ENCODE measurements at places on chromosomes 7 and 10.

GRCh38 chr10:8349610-8350249, 295.2 kb downstream of the GATA3 start:
- DNase-seq: no peak

- no peak for DNase-seq
Observed at GRCh38 chr10:132562177-132562915, 24.8 kb downstream of the INPP5A start.

GRCh38 chr10:95451150-95451549, 110.0 kb downstream of the SORBS1 start:
- DNase-seq: no peak

DNA sequence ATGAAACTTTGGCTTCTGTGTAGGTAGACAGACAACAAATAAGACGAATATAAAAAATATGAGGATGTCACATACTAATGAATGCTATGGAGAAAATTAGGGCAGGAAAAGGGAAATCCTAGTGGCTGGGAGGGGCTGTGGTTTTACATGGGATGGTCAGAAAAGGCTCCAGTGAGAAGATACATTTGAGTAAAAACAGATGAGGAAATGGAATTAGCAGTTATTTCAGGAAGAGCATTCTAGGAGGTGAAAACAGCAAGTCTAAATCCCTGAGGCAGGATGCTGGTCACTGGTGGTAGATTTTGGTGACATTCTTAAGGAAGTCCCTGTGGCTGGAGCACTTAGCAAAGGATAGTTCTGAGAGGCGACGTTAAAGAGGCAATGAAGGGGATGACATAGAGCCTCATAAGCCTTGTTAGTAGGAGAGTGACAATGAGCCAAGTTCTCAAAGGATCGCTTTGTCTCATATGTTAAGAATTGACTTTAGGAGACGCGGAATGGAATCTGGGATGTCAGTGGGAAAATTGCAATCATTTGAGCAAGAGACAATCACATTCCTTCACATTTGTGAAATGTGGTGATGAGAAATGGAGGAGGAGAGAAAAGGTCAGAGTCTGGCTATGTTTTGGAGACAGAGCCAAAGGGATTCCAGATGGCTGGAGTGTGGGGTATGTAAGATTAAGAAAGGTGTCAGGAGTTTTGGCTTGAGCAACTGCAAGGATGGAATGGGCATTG, 384.7 kb upstream of the FZD8 start:
- DNase-seq: no peak

GRCh38 chr7:111982133-111982532, 224.1 kb downstream of the DOCK4 start:
- no peak for DNase-seq
